ENCODE measurements at places on chromosomes 11 and 22. TPM values are rescaled to one million over a fixed set of nuclear protein-coding genes. Genes with fewer than 3 reads are reported as not detected.

DNA sequence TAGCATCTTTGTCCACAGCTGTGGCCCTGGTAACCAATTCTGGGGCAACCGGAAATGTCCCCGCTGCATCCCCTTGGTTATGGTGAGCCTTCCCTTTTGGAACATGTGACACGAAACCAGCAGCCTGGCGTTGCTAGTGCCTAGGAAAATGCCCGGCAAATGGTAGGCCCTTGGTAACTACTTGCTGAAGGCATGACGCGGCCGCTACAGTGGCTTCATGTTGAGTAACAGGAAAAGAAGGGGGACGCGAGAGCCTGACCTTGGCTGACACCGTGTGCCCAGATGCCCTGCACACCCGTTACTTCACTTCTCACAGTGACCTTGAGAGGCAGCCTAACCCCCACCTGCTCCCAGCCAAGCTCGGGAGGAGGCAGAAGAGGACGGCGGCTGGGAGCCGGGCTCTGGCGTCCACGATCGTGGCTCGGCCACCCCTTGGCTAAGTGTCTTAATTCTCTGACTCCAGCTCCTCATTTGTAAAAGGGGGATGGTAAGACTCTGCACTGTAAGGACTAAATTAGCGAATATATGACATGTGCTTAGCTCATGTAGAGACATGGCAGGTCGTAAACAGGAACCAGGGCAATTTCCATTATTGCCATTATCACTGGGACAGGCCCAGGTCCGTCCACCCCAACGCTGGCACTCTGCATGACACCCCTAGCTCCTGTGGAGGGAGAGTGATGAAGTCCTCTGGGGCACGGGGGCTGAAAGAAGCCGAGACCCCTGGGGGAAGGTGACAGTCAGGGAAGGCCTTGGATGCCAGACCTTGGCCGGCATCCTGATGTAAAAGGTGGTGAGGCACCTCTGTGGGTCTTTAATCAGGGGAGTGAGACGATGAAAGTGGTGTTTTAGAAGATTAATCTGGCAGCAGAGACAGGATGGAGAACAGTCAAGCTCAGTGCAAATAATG, 18.9 kb downstream of the IFT27 start:
- no peak for DNase-seq

DNA sequence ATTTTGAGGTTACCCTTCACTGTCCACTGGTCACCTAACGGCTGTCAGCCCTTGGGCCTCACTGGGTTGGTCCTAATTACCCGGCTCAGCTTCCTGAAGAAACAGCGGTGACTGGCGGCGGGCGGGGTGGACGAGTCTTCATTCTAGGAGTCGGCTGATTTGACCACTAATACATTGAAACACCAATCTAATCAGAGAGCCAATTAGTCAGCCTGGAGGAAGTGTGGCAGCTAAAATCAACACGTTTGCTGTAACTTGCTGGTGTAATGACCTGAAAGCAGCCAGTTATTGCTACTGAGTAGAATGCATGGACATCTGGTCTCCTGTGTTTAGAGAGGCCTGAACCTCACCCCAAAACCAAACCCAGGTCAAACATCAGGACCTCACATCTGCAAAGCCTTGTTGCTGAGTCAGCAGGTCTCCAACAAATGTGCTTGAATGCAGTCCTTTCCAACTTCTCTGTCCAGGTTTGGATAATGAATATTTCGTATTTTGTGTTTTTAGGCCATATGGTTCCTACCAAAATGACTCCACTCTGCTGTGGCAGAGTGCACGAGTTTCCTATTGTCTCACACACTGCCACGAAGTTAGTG, 496.4 kb downstream of the BRD1 start:
- DNase-seq = no peak

The CTSW gene
- 3.6 TPM for total RNA-seq

DNA sequence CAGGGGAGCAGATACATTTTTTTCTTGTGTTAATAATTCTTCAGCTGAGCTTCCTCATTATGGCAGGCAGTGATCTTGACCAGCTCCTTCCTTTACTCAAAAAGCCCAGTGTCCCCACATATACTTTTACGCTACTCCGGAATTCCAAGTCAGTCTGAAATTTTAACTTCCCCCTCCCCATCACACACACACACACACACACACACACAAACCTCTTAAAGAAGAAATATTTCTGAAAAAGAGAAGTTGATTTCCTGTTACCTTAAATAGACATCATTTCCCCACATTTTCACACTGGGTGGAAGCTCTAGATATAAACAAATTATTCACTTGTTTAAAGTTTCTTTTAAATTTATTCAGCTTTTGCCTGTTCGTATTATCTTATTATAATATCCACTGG, 113.9 kb downstream of the DBX1 start:
- no peak for DNase-seq
